CD4-positive, alpha-beta T cell treated with Interleukin-17A for 4 hours (primary cell): ENCODE measurements at places on chromosomes 1 and 21.

- DNase-seq: no peak
Measured at GRCh38 chr1:29855561-29856160, 619.3 kb downstream of the PTPRU start.

GRCh38 chr1:70778056-70778762 lies 269.4 kb downstream of the PTGER3 start:
- no peak for DNase-seq

DNA sequence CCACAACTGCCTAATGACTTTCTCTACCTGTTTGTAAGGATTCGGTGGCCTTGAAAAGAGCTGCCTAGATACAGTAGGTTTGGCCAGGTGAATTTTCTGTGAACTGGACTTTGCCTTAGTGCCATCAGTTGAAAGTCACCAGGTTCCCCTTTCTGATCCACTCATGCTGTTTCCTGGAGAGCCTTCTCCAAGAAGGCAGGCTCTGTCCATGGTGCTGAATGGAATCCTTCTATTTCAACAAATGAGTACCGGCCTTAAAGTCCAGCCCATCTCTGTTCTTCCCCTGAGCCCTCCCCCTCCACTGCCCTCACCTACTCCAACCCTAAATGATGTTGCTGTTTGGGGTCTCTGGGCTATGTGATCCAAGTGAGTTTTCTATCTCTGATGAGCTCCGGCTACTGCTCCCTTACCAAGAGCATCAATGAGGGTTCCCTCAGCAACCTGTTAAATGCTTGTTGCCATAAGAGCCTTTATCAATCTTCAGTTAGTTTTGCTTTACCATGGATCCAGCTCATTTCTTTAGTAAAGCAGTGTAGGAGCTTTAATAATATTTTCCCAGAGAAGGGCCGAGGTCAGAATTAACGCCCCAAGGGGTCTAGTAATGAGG lies 500.4 kb downstream of the PTPRU start:
- DNase-seq: no peak

GRCh38 chr1:83531521-83532309 lies 467.2 kb downstream of the TTLL7 start:
- DNase-seq: no peak

GRCh38 chr1:46396441-46397398 lies 2.6 kb downstream of the FAAH start:
- DNase-seq: no peak

DNA sequence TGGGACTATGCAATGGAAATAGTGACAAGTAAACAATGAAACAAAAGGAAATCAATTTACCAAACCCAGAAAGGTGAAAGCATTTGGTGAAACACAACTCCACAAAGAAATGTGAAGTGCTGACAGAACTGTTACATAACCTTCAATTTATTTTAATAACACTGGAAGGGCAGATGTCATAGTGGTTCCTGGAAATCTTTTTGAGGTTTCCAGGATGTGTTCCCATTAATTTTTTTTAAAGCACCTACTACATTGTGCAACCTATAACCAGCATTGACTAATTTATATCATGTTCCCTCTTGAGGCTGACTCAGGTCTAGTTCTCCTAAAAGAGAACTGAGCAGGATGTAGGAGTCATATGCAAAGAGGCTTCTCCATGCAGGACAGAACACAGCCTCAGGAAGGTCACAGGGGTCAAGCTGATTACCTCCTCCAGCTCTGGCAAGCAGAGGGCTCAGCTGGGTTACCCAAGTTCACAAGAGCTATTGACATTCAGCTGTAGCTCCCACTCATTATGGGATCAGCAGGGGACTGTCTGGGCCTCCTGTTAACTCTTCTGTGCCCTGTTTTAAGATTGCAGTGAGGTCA lies 157.1 kb upstream of the NRIP1 start:
- DNase-seq: no peak

DNA sequence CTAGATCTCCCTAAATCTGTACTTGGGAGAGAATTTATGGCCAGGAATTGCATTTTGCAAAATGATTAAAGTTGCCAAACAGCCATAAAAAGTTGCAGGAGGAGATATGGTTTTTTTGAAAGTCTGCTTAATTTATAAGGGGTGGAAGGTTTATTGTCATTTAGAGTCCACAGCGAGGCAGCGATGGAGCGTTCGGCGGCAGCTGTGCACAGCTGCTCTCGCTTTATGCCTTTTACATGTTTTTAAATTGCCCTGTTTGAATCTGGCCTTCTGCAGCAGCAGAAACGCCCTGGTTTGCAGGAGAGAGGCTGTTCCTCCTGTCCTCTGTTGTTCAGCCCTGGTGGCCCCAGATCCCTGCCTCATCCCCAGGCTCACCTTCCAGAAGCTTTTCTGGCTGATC lies 144.9 kb upstream of the POU3F1 start:
- no peak for DNase-seq

DNA sequence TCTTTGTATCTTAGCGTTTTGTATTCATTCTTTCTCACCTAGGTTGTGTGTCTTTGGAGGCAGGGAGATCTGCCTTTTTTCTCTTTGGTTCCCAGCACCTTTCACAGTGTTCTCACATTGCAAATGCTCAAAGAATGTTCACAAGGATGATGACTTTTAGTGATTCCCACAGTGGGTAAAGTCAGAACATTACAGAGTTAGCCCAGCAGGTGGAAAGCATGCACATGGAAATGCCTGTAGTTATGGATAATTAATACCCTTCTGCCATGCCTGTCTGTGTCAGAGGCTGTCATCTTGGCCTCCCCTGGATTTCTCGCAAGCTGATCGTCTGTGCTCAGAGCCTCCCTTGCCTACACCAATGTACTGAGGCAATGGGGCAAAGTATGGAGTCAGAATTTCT lies 458.9 kb downstream of the LMO4 start:
- no peak for DNase-seq

DNA sequence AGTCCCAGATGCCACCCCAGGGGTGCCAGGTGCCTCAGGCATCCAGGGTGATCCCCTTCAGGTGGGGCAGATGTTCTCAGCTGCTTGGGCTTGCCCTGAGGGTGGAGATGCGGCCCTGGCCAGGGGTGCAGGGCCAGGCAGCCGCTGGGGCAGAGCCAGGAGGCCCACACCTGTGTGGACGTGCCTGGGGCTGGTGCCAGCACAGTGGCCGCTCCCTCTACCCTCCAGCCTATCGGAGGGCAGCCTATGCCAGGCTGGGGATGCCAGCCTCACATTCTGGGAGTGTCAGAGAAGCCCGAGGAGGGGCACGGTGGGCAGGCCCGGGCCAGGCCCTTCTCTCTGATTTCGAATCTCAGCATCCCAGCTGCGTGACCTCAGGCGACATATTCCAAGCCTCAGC lies 96.5 kb upstream of the WNT4 start:
- no peak for DNase-seq

DNA sequence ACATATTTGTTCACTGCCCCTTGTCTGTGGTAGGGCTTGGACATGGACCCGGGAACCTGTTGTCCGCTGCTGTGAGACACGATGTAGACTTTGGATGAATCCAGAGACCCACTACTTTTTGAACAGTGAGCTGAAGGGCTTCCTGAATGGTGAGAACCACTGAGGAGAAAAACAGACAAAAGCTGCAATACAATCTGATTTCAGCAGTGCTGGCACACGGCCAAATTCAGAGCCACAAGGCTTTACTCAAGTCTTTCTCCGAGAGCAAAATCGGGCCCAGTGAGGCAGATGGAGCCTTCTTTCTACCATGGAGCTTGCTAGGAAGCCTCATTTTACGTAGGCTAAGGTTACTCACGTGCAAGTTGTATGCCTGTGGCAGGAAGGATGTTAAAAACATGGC lies 197.6 kb downstream of the SIPA1L2 start:
- no peak for DNase-seq

- no peak for DNase-seq
Measured at GRCh38 chr1:226676381-226676780, 62.7 kb downstream of the ITPKB start.

DNA sequence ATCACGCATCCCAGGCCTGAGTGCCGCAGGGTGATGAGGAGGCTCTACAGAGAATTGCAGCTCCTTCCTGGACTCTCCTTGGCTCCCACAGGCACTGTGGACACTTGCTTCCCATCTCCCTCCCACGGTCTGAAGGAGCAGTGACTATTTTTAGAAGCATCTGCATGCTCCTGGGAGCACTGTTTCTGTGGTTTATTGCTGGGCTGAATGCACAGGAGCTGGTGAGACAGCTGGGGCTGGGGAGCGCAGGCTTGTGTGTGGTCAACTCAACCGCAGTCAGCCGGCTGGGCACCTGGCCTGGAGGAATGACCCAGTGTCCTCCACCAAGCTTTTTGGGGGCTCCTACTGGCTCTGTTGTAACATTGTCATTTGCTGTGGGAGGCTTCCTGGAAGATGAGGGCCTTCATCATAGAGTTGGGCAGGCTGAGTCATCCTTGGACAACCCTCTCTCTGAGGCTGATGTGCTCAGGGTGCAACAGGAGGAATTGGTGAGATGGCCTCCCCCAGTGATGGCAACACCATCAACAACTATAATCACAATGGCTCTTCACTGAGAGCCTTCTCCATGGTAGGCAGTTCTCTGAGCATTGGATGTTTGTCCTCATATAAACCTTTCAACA lies 1.7 kb downstream of the NFASC start:
- DNase-seq: no peak

DNA sequence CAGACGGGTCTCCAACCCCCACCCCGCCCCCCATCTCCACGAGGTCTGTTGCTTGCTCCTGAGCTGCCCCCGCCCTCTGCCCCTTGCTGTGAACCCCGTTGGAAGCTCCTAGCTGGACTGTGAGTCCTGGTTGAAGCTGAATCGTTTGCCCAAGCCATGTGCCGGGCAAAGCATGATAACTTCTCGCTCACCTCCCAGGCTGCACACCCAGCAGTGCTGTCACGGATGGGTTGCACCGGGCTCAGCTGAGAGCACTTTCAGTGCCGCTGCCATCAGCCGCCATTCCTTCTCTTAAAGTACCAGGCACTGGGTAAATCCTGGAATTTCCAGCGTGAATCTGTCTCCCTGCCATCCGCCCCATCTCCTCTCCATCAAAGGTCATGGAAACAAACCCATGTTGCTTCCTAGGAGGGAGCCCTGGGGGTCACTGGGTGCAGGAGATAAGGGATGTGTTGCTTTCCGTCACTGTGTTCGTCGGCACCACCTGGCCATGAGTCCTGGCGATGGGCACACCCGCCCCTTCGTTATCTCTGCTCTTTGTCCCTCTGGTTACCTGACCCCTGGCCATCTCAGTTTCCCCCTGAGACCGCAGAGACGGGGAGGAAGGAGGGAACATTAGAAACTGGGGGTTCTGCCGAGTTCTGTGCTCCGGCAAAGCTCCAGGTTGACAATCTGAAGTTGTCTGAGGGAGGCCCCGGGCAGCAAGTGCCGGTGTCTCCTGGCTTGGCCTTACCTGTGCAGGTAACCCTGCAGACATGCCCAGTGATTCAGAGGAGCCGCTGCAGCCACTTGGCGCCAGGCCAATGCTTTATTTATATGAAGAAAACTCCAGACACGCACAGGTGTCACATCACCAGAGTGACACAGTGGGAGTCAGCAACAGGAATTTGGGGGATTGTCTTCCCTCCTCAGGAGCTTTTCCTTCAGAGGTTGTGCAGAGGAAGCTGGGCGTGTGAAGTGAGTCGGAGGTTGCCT lies 2.7 kb downstream of the PDE9A start:
- DNase-seq: no peak

- DNase-seq: no peak
Measured at GRCh38 chr1:20319456-20320220, 29.0 kb downstream of the VWA5B1 start.

DNA sequence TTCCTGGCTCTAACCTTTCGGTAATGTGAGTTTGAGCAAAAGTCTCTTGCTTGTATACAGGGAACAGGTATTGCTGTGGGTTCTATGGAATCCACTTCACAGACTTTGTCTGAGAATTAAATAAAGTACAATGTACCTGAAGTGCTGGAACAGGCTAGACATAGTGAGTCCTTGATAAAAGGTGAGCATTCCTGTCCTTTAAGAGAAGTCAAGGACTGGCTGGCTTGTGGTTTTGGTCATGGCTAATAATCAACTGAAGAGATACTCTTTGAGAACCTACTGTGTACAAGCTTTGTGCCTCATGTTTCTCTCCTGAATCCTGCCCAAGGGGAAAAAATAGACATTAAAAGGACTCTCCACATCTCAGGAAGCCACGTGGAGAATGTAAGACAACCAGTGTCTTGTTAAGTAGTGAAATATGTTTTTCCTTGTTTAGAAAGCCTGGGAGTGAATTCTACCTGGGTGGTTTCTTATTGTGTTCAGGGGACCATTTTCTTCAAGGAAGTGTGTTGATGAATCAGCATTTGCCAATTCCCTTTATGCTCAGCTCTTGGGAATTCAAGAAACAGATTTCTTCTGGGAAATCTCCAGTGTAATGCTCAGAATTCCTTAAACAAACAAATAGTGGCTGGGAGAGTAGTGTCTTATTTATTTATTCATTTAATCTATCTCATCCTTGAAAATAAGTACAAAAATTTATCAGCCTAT lies 55.2 kb upstream of the PLD5 start:
- no peak for DNase-seq

GRCh38 chr1:28580722-28581530 lies 11.1 kb upstream of the RAB42 start:
- DNase-seq: peak; percentile 73

- DNase-seq: no peak
Measured at GRCh38 chr1:63668298-63668697, 75.1 kb downstream of the PGM1 start.

DNA sequence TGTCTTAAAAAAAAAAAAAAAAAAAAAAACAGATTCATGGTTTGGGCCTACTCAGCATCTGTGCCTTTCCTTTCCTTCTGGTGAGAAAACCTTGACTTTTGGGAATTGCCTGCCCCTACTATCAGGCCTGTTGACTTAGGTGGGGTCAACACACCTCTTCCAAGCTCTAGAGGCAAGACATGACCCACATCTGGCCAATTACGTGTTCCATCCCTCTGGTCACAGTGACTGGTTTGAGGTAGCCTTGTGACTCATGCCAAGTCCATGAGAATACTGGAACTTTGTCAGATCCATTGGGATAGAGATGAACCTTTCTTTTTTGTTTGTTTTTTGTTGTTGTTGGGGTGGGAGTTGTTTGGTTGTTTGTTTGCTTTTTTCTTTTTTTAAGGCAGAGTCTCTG lies 37.3 kb upstream of the KHDRBS1 start:
- no peak for DNase-seq

DNA sequence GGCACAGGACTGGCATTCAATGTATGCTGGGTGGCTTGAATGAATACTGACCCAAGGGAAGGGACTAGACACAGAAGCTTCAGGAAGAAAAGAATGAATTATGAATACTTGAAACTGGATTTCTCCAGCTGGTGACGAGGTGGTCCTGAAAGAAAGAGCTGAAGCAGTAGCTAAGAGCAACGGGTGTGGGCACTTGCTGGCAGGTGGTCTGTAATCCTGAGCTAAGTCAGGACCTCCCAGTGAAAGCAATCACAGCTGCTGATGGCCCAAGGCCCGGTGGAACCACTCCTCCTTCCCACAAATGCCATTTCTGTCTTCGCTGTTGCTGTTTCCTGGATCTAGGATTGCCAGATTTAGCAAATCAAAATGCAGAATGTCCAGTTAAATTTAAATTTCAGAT lies 47.0 kb downstream of the NEK2 start:
- no peak for DNase-seq

- no peak for DNase-seq
Measured at GRCh38 chr21:31938330-31939301, 65.8 kb downstream of the HUNK start.

- no peak for DNase-seq
Measured at GRCh38 chr21:30336596-30336995, 898 bp downstream of the KRTAP27-1 start.

GRCh38 chr21:45973475-45974072 lies 8.0 kb upstream of the COL6A1 start:
- DNase-seq: peak; percentile 82

GRCh38 chr21:25573409-25574206 lies 33.7 kb downstream of the MRPL39 start:
- peak; percentile 50 for DNase-seq

- DNase-seq: no peak
Measured at GRCh38 chr1:12447849-12448312, 170.1 kb downstream of the DHRS3 start.
